ENCODE measurements at places on chromosomes 5 and 9. TPM values are rescaled to one million over a fixed set of nuclear protein-coding genes. Genes with fewer than 3 reads are reported as not detected.

MEF2C gene
- 530 TPM for total RNA-seq

PDCD1LG2 gene
- 0.50 TPM for total RNA-seq

PCDHA3 gene
- not detected for total RNA-seq

IRX1 gene
- not detected for total RNA-seq

PCDHB3 gene
- total RNA-seq: 0.69 TPM

DCP2 gene
- 41.7 TPM for total RNA-seq

FOXD4L6 gene
- not detected for total RNA-seq

CYSRT1 gene
- total RNA-seq: 0.77 TPM

NTRK2 gene
- 1.5 TPM for total RNA-seq

- DNase-seq: no peak
Measured at GRCh38 chr9:107907255-107907654, 417.7 kb upstream of the KLF4 start.

DNA sequence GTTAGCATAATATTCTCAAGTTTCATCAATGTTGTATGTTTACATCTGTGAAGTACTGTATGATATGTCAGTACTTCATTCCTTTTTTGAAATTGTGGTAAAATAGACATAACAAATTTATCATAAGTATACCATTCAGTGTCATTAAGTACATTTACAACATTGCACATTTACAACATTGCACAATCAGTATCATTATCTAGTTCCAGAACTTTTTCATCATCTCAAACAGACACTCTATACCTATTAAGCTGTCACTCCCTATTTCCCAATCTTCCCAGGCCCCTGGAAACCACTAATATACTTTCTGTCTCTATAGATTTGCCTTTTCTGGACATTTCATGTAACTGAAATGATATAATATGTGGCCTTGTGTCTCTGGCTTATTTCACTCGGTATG, 75.1 kb upstream of the ATG10 start:
- no peak for DNase-seq

- no peak for DNase-seq
Measured at GRCh38 chr5:105617436-105618215, 2053.1 kb downstream of the EFNA5 start.

DNA sequence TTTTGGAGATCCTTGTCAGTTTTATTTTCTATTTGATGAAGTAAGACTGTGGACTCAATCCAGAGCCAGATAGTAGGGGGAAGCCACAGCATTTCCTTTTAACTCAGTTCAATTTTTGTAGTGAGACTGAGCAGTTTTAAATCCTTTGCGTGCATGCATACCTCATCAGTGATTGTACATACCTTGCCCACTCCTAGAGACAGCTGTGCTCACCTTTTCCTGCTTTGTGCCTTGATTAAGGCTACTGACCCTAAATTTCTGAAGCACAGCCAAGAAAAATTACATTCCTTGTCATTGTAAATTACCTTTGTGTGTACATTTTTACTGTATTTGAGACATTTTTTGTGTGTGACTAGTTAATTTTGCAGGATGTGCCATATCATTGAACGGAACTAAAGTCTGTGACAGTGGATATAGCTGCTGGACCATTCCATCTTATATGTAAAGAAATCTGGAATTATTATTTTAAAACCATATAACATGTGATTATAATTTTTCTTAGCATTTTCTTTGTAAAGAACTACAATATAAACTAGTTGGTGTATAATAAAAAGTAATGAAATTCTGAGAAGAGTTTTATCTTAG, 17.8 kb downstream of the DIMT1 start:
- no peak for DNase-seq

DNA sequence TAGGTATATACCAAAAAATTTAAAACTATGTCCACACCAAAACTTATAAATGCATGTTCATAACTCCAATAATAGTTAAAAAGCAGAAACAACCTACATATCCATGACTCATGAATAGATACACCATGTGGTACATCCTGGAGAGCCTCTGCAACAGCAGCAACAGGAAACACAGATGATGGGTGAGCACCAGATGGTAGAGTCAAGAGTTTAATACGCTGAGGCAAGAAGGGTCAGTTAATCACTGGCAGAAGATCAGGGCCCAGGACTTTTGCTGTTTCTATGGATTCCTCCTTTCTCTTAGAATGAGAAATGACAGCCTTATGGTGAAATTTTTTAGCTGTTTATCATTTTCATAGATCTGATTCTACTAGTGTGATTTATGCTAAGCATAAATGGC, 351.8 kb upstream of the ADAMTSL1 start:
- no peak for DNase-seq

GRCh38 chr5:179530069-179530998, 20.0 kb upstream of the RUFY1 start:
- peak; percentile 60 for DNase-seq

GRCh38 chr9:133509179-133510083, 15.3 kb downstream of the MYMK start:
- DNase-seq: peak; percentile 9

DNA sequence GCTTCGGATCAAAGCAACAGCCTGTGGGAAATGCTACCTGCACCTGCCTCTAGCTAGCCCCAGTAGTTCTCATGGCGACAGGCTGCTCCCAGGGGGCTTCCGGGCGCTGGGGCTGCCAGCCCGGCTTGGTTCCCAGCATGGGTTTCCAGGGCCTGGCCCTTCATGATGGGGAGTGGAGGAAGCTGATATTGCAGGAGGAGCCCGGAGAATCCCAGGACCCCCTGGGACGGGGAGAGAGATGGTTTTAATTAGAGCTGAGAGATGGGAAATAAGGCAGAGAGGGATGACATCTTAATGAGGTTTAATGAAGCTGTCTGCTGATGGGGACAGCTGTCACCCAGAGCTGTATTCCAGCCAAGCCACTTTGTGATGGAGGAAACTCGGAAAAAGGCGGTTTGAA, 78.6 kb downstream of the CFAP77 start:
- DNase-seq: no peak

GRCh38 chr9:124259158-124259808, 1.5 kb downstream of the NEK6 start:
- DNase-seq: peak; percentile 81

- no peak for DNase-seq
Measured at GRCh38 chr9:34659592-34660253, 2.7 kb downstream of the CCL27 start.

- DNase-seq: peak; percentile 39
Measured at GRCh38 chr9:125989524-125990180, 242.5 kb downstream of the PBX3 start.

DNA sequence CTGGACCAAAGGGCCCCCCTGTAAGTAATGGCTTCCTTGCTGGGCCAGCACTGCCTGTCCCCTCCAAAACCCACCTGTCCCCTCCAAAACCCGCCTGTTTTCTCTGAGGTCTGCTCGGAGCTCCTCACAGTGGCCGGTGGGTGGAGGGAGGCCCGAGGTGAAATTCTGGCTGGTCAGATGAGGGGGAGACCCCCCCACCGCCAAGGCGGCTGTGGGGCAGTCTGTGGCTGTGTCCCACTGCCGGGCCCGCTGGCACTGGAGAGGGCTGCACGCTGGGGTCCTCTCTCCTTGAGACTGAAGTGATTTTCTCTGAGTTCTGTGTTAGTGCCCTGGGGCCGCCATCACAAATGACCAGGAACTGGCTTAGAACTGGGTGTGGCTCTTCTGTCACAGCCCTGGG, 83.7 kb upstream of the FCN2 start:
- DNase-seq: no peak

- no peak for DNase-seq
Measured at GRCh38 chr9:18921366-18922075, 111.5 kb downstream of the SAXO1 start.

GRCh38 chr5:38780945-38781344, 64.9 kb upstream of the OSMR start:
- DNase-seq: peak; percentile 68

DNA sequence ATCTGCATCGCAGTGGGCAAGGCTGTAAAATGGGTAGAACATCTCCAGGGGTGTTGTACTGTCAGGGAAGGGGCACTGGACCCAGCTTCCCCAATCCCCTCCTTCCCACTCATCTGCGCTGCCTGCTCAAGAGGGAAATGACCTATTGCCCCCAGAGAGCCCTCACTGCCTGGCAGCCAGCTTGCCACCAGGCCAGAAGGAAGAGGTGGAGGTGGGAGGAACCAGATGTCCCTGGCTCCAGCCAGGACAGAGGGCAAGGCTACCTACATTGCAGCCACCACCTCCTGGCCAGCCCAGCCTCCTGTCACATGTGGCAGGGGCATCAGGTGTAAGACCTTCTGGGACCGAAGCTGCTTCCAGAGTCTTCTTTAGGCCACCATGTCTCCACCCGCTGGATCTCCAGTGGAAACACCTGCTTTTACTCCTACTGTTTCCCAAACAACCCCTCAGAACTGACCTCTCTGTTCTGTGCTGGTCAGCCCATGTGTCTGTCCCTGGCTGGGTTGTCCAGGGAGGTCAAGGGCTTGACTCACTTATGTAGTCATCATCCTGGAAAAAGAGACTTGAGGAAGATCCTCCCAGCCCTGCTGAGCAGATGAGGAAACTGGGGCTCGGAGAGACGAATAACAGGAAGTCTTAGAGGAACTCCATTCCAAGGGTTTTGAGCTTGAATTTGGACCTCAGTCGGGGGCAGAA, 42.3 kb downstream of the JADE2 start:
- DNase-seq: peak; percentile 73

All from psoas muscle (tissue), 8 donors.